Astrocyte of the hippocampus (primary cell): ENCODE measurements at places on chromosomes 6 and 20.

GRCh38 chr20:48787861-48788375 is 39.9 kb downstream of the PREX1 start:
- DNase-seq: peak; percentile 66

DNA sequence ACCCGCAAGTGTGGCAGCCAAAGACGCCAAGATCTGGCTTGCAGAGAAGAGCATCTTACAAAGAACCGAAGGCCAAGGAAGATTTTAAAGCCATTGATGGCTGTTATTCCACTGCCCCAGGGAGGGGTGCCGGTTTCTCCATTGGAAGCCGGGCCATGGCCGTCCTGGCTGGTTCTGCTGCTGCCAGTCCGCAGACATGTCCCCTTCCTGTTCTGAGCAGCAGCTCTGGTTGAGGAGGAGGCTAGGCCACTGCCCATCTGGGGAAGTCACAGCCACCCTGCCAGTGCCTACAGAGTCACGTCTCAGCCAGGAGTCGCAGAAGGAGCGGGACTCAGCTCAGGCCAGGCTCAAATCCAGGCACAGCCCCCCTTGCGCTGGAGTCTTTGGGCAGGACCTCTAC is 42.6 kb upstream of the MRGBP start:
- no peak for DNase-seq

DNA sequence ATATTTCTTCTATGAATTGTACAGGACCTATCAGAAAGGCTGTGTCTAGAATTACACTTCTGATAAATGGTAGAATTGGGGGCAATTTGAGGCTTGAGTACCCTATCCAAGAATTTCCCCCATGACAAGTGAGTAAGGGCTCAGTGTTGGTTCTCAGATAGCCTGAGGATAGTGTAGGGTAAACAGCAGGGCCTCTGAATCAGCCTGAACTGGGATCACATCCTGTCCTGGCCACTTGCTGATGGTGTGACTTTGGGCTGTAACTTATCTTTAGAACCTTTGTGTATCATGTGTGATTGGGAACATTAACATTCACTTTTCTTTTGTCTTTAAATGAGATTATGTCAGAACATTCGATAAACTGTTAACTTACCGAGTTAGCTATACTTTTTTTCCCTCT is 151.0 kb downstream of the CLIC5 start:
- no peak for DNase-seq

DNA sequence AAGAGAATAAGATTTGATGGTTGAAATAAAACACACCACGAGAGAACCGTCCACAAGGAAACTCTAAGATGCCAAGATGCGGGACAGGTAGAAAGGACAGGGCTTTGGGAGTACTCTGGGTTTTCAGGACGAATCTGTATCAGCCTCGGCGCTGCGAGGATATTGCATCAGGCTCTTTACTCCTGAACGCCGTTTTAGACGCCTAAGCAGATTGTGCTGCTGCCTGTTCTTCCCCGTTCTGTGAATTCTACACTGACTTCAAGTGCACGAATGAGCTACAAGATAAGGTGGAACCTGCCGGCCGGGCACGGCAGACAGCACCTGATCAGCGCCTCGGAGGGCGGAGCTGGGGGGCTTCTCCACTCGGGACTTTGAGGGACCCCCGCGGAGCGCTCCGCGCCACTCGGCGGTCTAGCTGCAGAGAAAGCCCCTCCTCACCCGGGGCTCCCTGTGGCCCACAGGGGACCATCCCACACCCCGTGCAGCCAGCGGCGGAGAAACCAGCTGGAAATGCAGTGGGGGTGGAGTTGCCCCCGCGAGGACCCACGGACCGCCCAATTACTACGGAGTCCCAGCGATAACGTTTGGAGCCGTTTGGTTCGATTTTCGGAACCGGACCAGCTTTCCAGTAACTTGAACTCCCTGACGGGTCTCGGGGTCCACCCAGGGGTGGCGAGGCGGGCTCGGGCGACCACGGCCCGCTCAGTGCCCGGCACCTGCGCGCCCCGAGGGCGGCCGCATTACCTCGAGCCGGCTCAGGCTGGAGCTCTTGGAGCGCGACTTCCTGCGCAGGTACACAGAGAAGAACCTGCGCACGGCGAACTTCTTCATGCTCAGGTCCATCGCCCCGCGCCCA is 646 bp downstream of the RPS6KA2 start:
- peak; percentile 61 for DNase-seq

DNA sequence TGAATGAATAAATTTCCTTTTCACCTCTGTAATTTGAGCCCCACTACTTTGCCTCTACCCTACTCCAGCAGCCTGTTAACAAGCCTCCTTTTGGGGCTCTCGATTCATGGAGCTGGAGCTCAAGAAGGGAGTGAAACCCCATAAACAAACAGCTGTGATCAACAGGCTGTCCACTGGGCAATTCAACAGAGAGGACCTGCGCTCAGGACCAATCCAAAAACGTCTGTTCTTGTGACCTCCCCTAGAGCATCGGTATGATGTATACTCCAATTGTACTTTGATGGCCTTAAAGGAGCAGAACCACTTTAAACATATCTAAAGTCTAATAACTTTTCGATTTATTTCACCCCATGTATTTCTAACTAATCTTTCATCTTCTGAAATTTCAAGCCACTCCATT is 37.4 kb downstream of the HIVEP2 start:
- DNase-seq: no peak

- DNase-seq: no peak
Observed at GRCh38 chr20:19349879-19350278, 137.4 kb downstream of the SLC24A3 start.

GRCh38 chr20:9321007-9321406 is 193.4 kb upstream of the LAMP5 start:
- no peak for DNase-seq
